Choroid plexus epithelial cell (primary cell): ENCODE measurements at places on chromosomes 1 and 21.

- peak; percentile 26 for DNase-seq
These were observed 60.1 kb upstream of the PTCH2 start for GRCh38 chr1:44903011-44903680.

DNA sequence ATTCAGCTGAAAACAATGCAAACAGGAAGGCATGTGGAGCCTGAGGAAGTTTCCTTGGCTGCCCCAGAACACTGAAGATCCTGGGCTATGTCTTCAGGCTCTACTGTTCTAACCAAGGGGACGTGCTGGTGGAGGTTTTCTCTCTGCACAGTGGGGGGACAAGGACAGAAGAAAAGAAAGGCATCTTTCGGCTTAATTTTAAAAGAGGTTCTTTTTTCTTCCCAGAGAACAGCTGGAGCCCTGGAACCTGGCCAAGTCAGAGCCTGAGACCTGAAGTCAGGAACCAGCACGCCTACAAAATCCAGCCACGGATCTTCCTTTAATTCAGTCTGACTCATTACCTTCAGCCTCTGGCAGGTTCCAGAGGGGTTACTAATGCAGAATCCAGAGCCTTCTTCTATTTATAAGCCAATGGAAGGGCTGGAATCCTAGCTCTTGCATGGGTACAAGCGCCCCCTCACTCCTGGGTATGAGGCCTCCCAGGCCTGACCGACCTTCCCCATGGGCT, 19.8 kb downstream of the CTNNBIP1 start:
- peak; percentile 91 for DNase-seq

- DNase-seq: no peak
These were observed 13.4 kb upstream of the MUTYH start for GRCh38 chr1:45353685-45354084.

DNA sequence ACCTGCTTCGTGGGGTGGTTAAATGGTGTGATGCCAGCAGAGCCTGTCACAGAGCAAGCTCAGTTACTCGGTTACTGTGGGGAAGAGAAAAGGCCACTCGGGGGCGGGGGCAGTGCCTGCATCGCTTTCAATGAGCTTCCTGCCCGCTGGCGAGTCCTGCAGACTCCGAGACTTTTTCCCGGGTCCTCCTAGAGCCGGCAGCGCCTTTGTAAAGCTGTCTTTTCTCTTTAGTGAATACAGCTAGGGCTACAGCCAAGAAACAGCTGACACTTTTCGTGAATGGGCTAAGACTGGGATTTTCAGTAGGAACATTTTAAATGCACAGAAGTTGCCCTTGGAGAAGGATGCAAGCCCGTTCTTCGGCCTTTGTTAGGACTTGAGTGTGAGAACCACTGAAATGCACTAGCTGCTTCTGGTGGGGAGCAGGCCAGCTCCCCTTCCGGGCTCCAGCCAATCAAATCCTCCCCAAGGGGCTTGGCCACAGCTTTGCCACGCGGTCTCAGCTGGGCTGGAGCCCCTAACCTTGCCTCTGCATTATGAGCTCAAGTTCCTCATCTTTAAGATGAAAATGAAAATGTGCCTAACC, 23.4 kb upstream of the EFHD2 start:
- peak; percentile 15 for DNase-seq

DNA sequence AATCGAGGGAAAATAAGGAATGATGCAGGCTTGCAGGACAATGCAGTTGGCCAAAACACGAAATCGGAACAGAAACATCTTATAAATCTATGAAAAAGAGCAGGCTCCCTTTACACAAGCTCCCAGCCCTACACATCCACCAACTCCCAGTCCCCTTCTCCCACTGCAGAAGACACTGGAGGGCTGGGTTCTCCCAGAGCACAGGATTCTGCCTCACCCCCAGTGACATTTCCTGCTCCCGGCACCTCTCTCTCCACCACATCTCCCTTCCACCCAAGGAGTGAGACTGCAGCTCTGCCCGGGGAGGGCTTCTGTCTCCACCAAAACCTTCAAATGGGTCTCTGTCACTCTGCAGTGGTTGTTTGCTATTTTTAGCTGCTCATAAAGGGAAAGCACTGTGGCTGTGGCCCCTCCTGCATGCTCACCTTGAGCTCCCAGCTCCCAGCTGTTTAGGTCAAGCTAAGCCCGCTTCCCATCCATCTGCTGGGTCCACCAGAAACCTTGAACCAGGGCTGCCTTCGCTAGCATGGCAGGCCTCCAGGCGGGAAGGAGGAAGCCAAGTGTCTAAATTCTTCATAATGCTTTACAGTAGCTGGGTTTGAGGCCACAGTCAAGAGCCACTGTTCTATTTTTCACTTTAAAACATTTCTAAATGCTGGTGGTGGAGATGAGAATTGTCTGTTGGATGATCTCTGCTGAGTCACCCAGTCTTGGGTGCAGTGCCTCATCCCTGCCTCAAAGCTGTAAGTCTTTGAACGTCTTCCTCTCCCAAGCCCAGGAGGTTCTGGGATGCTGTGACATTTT, 3.3 kb upstream of the C2CD2 start:
- peak; percentile 85 for DNase-seq

GRCh38 chr1:8412183-8412831, 94.4 kb downstream of the SLC45A1 start:
- peak; percentile 96 for DNase-seq

DNA sequence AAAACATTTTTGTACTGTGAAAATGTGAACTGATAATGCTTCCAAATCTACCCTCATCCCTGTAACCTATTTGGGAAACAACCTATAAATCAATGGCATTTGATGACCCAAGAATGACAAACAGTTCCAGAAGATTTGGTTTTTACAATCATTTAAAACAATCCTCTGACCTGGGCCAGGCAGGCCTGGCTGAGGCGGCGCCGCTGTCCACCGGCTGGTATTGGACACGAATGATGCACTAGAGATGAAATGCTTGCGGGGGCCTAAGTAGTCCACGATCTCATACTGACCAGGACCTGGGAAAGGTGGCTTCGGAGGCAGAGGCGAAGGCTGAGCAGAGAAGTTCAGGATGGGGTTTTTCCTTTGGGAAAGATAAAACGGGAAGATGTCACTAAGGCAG, 41.5 kb downstream of the GRHL3 start:
- DNase-seq: no peak

GRCh38 chr1:90045853-90046563, 51.1 kb downstream of the ZNF326 start:
- peak; percentile 53 for DNase-seq

GRCh38 chr1:56137521-56138505, 441.6 kb downstream of the PLPP3 start:
- peak; percentile 35 for DNase-seq

DNA sequence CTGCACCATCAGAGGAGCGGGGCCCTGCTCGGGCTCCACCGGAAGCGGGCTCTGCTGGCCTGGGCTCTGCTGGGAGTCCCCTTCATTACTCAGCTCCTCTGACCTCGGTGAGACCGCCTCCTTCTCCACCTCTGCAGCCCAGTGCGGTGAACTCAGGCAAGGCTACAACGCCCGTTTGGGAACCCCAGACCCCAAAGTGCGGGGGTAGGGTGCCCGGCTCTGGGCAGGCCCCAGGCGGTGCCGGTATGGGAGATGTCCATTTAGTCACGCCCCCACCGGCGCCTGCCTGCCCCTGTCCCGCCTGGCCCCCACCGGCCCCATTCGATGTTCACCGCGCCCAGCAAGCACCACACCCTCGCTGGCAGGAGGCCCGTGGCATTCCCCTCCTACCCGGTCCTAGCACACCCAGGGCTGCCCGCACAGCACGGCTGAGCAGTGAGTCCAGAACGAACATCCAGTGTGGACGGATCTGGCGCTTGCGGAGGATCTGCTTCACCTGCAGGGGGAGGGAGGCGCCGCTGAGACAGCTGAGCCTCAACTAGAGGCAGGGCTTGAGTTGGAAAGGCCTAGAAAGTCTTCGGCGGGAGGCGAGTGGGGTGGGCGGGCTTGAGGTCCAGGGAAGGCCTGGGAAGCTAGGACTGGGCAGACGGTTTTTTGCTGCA, 10.0 kb downstream of the MAP3K6 start:
- DNase-seq: no peak

GRCh38 chr21:34911360-34911759, 137.7 kb downstream of the RUNX1 start:
- DNase-seq: no peak

DNA sequence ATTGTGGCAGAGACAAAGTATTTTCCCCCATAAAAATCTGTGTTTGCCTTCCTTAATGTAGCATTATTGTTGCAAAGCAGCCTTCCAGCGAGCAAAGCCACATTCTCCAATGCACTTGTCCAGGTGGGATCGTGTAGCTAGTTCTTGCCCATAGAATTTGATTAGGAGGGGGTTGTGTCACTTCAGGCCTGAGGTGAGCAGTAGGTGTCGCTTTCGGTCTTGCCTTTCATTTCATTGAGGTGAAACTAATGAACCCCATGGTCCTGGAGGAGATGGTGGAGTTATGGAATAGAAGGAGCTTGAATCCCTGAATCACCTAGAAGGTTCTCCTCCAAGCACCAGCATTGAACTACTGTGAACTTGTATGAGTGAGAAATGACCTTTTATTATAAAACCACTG, 318.9 kb upstream of the PBX1 start:
- peak; percentile 33 for DNase-seq

GRCh38 chr1:22143065-22144033, at the start of gene WNT4:
TSS of gene WNT4 (minus strand) at chr1:22143097. CDS start at chr1:22142922, 175 bp downstream.
- peak; percentile 20 for DNase-seq

GRCh38 chr1:7560601-7561181, 210.4 kb upstream of the VAMP3 start:
- DNase-seq: no peak

- no peak for DNase-seq
These were observed 23.9 kb upstream of the KIF1B start for GRCh38 chr1:10186331-10187025.

DNA sequence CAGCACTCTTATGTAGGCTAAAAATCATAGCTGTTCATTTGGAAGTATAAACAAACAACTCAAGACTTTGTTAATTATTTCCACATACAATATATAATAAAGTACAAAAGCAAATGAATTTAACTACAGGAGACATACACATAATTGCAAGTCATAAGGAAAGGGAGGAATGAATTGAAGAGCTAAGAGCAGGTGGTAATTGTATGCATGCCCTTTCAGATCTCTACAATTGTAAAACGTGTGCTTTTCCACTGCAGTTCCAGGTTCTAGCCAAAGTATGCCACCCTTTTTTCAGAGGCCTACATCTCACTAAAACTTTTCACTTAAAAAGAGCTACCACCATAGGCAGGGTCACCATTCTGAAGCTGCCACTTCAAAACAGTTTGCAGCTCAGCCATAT, 42.8 kb upstream of the HP1BP3 start:
- no peak for DNase-seq

DNA sequence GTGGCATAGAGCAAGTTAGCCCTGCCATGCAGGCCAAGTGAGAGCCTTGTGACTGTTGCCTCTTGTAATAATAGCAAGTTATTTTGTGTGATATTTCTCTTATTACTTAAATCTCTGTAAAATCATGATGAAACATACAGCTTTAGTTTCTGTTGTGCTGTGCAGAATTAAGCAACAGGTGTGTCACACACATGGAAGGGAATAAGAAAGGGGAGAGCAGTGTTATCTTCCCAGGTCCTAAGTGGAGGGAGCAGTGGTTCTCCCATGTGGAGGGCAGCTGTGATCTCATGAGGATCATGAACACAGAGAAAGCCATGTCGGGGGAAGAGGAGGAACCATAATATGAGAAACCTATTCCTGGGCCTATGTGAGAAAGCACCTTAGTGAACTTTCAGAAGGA, 25.2 kb upstream of the SCYL3 start:
- DNase-seq: no peak

GRCh38 chr21:19013916-19014315, 610.3 kb upstream of the TMPRSS15 start:
- DNase-seq: no peak

DNA sequence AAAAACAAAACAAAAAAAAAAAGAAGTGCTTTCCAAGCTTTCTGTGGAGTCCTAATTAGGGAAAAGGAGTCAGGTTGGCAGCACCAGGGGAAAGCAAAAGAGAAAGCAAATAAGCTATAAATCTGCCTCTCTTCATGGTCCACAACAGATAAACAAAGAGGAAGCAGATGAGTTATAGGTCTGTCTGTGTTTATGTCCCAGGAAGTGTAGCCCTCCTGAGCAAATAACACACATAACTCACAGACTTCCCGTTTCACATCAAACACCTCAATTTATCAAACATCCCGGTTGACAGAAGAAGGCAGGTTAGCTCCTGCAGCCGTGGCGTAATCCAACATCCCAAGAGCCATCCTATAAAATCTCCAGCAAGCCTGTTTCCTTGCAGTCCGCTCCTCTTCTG, 5.6 kb upstream of the SLC2A5 start:
- DNase-seq: no peak

DNA sequence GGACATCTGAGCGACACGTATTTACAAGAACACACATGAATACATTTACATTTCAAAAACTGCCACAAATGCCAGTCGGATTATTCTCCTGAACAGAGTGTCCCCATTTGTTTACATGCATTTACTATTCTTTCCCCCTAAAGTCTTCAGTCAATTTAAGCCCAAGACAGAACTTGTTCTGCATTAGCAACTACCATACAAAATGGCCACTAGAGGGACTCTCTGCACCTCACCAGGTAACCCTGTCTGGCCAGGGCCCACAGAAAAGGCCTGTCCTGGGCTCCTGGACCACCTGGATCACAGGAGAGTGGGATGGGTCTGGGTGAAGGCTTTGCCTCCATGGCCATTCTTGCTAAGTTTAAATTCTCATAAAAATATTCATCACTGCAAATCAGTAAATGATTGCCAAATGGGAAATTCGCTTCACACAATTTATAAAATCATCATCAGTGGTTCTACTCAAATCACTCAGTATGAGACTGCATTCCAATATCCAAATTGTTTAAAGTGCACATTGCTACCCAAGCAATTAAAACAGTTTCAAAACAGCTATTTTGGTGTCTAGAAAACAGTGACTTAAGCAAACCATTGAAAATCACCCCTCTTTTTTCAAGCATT, 12.5 kb upstream of the GUCA2A start:
- DNase-seq: peak; percentile 81

- no peak for DNase-seq
These were observed 64.0 kb downstream of the PROX1 start for GRCh38 chr1:214051786-214052185.

GRCh38 chr1:206908038-206908437, 10.8 kb downstream of the IL24 start:
- DNase-seq: no peak

GRCh38 chr1:198363625-198364151, 176.8 kb downstream of the ATP6V1G3 start:
- no peak for DNase-seq

GRCh38 chr1:227934476-227935313, 13.0 kb downstream of the WNT9A start:
- DNase-seq: peak; percentile 60

DNA sequence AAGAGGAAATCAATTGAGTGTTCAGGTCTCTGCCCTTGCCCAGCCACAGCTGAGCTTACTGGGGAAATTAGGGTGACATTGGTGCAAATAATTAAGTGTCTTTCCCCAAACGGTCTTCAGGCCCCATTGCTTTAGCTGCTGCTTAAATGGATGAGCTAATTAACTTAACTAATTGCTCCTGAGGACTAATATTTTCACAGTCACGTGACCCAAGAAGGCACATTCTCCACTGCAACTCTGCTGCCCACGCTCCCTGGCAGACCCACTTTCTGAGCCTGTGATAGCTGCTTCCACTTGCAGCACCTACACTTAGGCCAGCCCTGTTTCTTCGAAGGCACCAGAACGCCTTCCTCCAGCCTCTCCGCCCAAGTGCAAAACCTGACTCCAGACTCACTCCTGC, 56.2 kb downstream of the SYT2 start:
- no peak for DNase-seq
